Cerebellum (tissue), 4 donors: ENCODE measurements at places on chromosomes 16 and 17.

DNA sequence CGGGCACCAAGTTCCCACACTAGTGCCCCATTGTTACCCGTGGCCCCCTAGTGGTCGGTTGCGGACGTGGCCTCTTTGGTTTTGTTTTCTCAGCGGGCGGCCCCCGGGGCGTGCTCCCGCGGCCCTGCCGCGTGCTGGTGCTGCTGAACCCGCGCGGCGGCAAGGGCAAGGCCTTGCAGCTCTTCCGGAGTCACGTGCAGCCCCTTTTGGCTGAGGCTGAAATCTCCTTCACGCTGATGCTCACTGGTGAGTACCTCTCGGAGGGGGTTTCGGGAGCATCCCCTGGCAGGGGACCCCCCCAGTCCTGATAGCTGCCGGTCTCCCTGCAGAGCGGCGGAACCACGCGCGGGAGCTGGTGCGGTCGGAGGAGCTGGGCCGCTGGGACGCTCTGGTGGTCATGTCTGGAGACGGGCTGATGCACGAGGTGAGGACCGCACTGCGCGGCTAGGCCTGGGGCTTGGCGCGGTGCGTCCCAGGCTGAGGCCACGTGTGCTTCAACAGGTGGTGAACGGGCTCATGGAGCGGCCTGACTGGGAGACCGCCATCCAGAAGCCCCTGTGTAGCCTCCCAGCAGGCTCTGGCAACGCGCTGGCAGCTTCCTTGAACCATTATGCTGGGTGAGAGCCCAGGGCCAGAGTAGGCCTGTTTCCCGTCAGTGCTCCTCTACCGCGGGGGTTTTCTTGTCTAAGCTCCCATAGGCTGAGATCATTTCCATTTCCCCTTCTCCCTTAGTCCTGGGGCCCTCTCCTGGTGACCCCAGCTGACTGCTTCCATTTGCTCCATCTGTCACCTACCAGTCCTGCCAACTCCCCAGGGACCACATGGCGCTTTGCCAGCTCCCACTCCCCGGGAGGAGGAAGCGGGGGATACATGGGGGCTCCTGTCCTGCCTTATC is 1.7 kb downstream of the SPHK1 start:
- DNase-seq: no peak

DNA sequence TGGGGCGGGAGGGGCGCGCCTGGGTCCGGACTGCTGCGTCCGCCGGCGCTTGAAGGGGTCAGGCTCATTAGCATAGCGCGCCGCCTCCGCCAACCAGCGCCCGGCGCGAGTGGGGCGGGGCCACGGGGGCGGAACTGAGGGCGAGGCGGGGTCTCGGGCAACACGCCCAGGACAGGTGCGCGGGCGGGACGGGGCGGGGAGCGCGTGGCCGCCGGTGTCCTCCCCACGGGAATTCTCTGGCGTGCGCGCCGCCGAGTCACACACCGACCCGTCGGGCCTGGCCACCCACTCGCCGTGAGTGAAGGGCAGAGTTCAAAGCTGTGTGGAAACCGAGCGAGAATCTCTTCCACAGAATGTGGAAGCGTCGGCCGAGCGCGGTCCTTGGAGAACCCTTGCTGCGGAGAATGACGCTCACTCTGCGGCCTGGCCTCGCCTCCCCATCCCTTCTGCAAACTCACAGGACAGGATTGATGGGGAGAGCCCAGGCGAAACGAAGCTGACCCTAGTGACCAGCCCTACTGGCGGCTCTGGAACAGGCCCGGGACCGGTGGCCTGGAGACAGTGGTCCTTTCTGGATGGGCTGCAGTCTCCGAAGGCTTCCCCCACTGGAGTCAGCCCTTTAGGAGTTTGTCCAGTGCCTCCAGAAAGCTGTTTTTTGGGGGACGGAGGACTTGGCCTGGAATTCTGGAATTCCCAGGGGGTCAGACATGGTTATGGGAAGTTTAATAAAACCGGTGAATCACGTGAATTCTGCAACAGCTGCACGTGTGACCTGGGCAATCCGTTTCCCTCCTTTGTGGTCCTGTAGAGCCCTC is at the start of gene SNAI3:
SNAI3 (minus strand) TSS at position 69 of the 815 bp plus-strand sequence. CDS start 101 bp downstream, outside the sequence.
- peak; percentile 91 for DNase-seq

GRCh38 chr16:88404769-88405168 is 22.0 kb downstream of the ZNF469 start:
- no peak for DNase-seq

- no peak for DNase-seq
Observed at GRCh38 chr16:65476448-65476955, 354.6 kb upstream of the CDH11 start.

- DNase-seq: no peak
Observed at GRCh38 chr17:2003525-2003924, 21.6 kb downstream of the RTN4RL1 start.

DNA sequence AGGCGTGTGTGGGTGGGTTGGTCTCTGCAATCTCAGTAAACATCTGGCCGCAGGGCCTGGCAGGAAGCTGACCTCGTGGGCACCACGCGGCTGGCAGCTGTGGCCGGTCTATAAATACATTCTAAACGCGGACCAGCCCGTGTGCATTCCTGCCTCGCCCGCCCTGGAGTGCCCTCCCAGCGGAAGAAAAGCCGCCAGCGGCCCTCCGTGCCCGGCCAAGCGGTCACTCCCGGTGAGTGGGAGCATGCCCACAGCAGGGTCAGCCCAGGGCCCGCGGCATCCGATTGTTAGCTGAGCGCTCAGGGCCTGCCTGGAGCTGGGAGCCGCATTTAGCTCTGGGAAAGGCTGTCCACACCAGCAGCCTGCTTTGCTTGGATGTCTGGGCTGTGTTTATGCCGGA is 10.3 kb downstream of the ZNF469 start:
- DNase-seq: no peak

GRCh38 chr17:59493867-59494266 is 71.5 kb upstream of the DHX40 start:
- peak; percentile 44 for DNase-seq

GRCh38 chr17:8041249-8041928 is 2.5 kb downstream of the ALOX15B start:
- DNase-seq: peak; percentile 42

DNA sequence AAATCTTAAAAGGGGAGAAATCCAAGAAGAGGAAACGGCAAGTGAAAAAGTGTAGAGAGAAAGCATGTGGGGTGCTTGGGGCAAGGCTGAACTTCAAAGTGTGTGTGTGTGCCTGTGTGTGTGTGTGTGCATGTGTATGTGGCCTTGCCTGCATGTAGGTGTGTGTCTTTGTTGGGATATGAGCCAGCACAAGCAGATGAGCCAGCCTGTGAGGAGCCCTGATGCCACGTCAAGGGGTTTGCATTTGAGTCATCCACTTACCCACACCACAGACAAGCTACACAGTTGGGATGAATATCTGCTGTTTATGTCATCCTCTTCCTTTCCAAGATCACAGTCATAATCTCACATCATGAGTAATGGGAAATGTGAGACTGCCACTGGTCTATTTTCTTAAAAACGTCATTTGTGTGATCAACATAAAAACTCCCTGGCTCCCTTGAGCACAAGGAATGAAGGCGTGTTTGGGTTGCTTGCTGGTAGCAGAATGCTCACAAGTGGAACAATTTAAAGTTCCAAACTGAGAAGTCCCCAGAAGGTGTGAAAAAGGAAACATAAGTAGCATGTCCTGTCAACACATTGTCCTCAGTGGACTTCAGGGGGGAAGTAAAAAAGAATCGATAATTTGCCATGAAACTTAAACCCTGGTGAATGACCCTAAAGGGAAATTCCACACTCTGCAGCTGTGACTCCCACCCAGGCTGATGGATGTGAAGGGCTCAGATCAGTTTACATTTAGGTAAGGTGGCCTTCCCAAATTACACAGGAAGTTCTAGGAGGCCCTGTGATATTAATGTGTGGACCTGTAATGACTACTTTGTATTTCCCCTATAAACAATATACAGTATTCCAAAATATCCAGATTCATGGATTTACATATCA is 14.7 kb downstream of the KCTD19 start:
- DNase-seq: no peak

DNA sequence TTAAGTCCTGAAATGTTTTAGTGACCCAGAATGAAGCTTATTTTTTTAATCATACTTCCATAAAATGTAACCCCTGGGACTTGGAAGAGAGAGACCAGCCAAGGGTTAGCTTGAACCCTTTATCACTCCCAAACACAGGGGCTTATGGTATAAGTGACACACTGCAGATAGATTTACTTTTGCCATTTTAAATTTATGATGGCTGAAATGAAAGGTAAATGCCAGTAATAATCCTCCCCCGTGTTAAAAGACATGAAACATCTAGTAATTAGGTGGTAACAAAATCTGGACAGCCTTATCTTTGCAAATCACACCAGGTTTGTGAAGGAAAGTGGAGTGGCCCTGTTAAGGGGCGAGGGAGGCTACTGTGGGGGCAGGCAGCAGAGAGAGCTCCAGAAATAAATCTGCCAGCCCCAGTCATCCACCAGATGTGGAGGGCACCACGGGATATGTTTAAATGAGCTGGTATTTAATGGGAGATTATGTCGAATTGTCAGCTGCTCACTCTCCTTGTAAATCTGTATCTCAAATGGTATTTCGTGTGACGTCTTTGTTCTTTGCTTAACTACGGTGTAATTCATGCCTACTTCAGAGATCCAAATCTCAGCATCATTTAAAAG is 326.5 kb downstream of the WWOX start:
- no peak for DNase-seq

- DNase-seq: no peak
Observed at GRCh38 chr16:48157794-48158193, 2.0 kb upstream of the ABCC12 start.

DNA sequence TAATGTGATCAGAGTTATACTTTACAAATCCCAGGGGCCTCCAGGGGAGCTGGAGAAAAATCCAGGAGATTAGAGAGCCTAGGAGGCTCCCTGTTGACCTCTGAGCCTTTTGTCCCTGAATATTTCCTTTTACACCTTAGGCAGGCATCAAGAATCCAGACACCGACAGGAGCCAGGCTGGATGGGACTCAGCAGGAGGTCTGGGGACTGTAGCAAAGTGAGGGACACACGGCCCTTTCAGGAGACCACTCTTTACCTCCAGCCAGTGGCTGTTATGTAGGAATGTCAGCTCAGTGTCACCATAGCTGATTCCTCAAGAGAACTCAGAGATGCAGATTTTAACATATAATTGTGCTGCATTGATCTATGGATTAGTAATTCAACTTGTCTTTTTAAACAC is 198.4 kb downstream of the SHISA9 start:
- DNase-seq: no peak

- DNase-seq: no peak
Observed at GRCh38 chr16:11781773-11782172, 15.3 kb downstream of the ZC3H7A start.

- no peak for DNase-seq
Observed at GRCh38 chr17:2423271-2423670, 22.4 kb upstream of the MNT start.

GRCh38 chr17:17469358-17469757 is 7.4 kb upstream of the MED9 start:
- no peak for DNase-seq

GRCh38 chr17:36750316-36750885 is 149.0 kb downstream of the MRM1 start:
- no peak for DNase-seq

DNA sequence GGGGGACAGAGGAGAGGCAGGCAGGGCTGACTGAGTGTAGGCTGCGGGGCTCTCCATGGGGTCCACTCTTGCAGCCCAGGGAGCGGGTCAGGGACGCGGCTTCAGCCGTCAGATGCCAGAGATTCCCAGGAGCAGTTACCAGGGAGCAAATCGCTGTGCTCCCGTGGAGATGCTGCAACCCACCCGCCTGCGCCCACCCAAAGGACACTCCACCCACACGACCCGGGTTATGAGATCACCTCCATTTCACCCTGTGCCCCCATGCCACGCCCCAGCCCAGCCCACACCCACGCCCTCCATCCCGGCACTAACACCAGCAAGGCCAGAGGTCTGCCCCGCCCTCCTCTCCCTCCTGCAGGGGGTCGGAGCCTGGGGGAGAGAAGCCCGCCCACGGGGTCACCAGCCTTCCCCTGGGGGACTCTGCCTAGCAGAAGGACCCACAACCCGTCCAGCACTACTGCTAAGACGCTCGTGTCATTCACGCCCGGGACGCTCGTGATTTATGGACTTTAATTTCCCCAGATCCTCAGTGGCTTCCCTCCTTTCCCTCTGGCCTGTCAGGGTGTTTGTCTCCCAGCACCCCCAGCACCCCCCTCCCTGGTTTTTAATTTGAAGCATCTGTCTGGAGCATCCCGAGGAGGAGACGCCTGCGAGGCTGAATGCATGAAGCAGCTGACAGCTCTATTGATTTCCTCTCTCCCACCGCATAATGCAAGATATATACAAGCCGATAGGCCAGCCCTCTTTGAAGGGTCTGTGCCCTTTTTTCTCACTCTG is 6.7 kb upstream of the RPL38 start:
- DNase-seq: no peak

DNA sequence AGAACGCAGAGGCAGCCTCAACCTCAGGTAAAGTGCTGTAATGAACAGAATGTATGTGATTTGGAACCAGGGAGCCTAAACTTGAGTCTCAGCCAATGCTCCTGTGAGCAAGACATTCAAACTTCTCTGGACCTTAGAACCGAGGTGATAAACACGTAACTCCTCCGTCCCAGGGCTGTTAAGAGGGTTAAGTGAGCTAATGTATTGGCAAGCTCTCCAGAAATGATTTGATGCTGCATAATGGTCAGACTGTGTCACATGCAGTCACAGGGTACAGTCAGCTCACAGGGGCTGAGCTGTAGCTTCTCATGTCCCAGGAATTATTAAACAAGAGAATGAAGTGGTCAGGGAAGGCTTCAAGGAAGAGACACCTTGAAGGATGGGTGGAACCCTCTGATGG is 10.0 kb upstream of the SLC4A1 start:
- no peak for DNase-seq

DNA sequence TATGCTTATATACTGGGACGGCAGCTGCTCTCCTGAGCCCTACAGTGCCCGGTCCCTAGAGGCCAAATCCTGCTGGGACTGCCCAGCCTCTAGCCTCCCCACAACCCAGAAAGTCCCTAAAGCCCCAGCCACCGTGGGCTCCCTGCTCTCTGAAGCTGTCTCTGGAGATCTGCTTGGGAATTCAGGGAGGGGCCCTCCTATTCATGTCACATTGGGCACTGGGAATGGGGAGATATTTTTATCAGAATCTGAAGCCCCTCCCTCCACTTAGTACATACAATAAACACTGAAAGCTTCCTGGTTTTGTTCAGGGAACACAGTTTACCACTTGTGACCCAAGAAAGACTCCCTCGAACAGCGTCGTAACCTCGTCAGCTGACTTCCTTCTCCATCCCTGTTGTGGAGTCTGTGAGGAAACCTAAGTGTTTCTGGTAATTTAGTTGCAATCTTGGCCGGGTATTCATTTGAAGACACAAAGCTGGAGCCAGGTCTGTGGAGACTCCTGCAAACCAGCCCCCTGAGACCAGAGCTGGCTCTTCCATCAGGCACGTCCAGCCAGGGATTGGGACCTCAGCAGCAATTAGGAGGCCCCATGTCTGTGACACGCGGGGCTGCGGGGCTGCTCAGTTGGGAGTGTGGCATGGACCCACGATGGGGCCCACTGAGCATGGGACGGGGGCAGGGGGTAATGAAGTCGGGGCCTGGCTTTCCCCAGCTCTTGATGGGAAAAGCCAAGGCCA is 38.5 kb downstream of the PGS1 start:
- DNase-seq: no peak

- DNase-seq: no peak
Observed at GRCh38 chr17:19733953-19734526, 14.1 kb downstream of the ALDH3A1 start.

- no peak for DNase-seq
Observed at GRCh38 chr16:70496513-70496912, 26.8 kb downstream of the COG4 start.

GRCh38 chr17:28706471-28707338 is 5.0 kb downstream of the PROCA1 start:
- no peak for DNase-seq

GRCh38 chr16:63697736-63698135 is 1424.1 kb downstream of the CDH11 start:
- no peak for DNase-seq
